ENCODE measurements at places on chromosomes 1 and 21.
A peak's percentile ranks its signal among the peaks of the same experiment; 100 is the strongest.

DNA sequence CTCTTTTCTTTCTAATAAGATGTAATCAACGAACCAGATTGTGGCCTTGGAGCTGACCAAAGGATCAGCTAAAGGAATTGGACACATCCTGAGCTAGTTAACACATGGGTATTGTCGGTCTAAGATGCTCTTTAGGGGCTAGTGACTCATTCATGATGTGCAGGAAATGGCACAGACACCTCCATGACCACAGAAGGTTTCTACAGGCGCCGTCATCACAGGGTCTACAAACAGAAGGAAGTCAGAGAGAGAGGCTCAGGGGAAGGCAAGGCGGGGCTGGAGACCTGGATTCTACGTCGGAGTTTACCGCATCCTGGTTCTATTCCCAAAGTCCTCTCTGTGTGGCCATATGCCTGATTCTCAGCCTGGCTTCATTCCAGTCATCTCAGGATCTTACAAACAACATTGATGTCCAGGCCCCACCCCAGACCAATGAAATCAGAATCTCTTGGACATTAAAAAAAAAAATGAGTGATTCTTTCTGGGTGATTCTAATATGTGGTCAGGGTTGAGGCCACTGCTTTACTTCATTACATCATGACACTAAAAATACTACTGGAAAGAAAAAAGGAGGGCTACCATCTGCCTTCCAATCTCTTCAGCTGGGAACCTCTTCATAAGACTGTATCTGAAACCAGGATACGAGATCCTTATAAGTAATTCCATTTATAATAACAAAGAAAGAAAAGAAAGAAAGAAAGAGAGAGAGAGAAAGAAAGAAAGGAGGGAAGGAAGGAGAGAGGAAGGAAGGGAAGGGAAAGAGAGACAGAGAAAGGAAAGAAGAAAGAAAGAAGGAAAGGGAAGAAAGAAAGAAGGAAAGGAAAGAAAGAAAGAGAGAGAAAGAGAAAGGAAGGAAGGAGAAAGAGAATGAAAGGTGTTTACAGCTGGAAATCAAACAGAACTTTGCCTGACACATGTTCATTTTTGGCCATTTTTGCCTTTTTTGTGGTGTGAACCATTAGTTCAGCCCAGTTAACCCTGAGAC is 11.6 kb upstream of the KCNJ15 start:
- peak; percentile 100 for DNase-seq

DNA sequence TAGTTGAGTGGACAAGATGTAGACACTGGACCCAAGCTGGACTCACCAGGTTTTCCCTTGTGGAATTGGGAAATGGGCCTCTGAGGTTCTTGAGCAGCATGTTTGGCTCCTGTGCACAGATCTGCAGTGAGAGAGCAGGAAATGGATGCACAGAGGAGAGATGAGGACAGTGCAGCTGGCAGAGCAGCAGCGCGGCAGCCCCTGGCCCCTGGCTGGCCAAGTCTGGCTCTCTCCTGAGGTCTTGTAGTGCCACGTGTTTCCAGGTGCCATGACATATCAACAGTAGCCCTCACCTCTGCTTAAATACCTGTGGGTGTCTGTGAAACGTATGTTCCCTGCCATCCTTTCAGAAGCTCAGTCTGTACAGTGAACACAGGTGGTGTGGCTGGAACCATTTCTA is 19.2 kb upstream of the BCL10 start:
- no peak for DNase-seq

DNA sequence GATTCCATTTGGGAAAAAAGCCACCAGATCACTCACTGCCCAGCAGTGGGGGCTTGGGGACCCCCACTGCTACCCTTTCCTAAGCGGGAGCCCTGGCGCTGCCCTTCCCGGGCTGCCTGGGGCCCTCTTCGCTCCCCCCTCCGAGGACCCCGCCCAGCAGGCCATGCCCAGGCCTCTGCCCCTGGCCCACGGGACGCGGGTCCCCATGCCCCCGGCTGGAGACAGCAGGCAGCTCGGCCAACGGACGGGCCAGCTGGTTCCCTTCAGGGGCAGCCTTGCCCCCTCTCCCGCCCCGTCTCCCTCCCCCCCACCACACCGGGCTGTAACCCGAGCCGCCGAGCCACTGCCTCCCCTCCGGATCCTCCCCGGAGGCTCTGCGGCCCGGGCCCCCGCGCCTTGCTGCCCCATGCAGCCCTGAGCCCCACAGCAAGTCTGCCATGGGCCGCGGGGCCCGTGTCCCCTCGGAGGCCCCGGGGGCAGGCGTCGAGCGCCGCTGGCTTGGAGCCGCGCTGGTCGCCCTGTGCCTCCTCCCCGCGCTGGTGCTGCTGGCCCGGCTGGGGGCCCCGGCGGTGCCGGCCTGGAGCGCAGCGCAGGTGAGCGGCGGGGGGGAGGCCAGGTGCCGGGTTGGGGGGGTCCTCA is at the start of gene MMP23B:
Gene MMP23B, plus strand, starts transcription at position 392 of the 639 bp plus-strand sequence. Its CDS starts 46 bp downstream, at position 438.
- no peak for DNase-seq

- DNase-seq = no peak
Measured at GRCh38 chr1:92408825-92409224, 77.9 kb downstream of the GFI1 start.

GRCh38 chr21:33199516-33200217 is 30.1 kb upstream of the IFNAR2 start:
- peak; percentile 97 for DNase-seq

- no peak for DNase-seq
Measured at GRCh38 chr1:33182401-33182841, 578 bp upstream of the TRIM62 start.

GRCh38 chr1:6074192-6074901 is 28.7 kb downstream of the KCNAB2 start:
- no peak for DNase-seq

All from A172 (cell line).